Prostate gland (tissue), 2 donors: ENCODE measurements at places on chromosomes 6 and 20. TPM values are rescaled to one million over a fixed set of nuclear protein-coding genes. Genes with fewer than 3 reads are reported as not detected.
A peak's percentile ranks its signal among the peaks of the same experiment; 100 is the strongest.

DNA sequence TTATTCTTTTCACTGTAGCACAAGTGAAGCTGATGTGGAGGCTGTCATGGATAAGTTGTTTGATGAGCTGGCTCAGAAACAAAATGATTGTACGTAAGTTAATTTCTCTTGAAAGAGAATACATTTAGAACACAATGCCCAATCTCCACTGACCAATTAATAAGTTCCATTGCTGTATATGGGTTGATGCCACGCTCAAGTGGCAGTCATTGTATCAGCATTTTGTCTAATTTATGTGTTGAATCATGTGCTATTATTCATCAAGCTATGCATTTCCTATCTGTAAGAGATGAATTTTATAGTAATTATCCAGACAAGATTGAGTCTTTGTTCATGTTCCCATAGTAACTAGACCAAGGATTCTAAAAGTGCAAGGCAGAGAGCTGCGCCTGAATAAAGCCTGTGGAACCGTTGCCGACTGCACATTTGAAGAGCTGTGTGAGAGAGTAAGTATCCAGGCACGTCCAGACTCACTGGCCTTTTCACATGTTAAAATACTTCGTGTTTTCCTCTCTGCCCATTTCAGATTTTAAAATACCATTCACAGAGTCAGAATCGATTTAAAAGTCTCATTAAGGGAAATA, 83.8 kb upstream of the FOXO3 start:
- DNase-seq: no peak

GRCh38 chr6:166942393-166943168, 13.8 kb downstream of the RNASET2 start:
- no peak for DNase-seq

DNA sequence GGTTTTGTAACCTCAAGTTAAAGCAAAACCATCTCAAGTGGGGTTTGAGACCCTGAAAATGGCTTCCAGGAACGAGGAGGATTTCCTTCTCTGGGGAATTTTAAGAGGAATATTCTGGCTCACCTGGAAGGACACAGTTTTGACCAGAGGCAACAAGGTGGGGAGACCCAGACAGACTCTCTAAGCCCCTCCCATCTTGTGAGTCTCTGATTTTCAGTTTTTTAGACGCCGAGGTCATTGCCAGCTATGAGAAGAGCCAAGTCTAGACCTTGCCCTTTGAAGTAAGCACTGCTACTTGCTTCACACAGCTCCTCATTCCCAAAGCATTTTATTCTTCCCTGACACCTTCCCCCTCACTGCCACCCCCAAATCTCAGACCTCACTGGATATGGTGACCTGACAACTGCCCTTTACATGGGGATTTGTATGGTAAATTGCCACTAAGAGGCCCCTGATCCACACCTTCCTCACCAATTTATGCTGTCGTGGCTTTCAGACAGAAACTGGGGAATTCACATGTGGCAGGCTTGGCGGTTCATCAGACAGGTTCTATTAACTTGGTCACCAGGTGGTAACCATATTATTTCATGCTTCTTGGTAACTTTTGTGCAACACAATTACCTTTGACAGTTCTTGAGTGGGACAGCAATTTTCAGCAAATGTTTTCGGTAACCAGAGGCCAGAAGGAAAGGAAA, 116.2 kb downstream of the ISM1 start:
- DNase-seq: no peak

DNA sequence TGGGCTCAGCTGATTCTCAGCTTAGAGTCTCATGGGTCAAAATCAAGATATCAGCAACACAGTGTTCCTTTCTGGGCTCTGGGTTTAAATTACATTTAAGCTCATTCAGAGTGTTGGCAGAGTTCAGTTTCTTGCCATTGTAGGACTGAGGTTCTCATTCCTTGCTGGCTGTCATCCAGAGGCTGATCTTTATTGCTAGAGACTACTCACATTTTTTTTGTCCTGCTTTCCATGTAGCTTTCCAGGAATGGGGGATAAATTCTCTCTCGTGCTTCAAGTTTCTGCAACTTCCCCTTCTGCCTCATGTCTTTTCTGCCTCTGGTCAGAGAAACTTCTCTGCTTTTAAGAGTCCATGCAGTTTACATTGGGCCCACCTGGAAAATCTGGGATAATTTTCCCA, 86.9 kb downstream of the RFX6 start:
- peak; percentile 28 for DNase-seq

- DNase-seq: no peak
Measured at GRCh38 chr20:6632187-6632586, 135.3 kb upstream of the BMP2 start.

- peak; percentile 27 for DNase-seq
Measured at GRCh38 chr6:126033696-126034095, 47.4 kb downstream of the TRMT11 start.

Gene PDE7B
- total RNA-seq: 6.3 TPM

Gene ARMC2
- 8.4 TPM for total RNA-seq

Gene LPA
- 0.85 TPM for total RNA-seq
